ENCODE measurements at places on chromosomes 1 and 21.

- DNase-seq = no peak
Measured at GRCh38 chr1:223842784-223843183, 3.0 kb downstream of the TP53BP2 start.

DNA sequence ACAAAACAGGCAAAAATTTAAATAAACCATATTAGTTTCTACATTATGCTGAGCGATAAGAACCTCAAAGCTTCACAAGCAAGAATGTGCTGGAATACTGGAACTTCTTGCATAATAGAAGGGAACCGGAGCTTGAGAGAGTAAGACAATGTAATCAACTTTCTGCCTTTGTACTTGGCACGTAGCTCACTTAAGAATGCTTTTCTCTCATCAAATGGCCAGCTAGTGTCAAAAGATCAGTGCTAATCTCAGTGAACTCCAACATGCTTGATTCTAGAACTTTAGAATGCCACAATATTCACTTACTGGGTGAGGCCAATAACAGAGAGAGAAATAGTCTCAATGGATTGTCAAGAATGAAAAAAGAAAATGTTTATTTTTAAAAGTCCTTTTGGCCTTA, 486.1 kb upstream of the LRRC7 start:
- no peak for DNase-seq

- no peak for DNase-seq
Measured at GRCh38 chr1:53771648-53772047, 32.7 kb upstream of the GLIS1 start.

- no peak for DNase-seq
Measured at GRCh38 chr1:146035048-146035423, 13.5 kb upstream of the HJV start.

GRCh38 chr1:151002051-151002450, 4.7 kb downstream of the MINDY1 start:
- no peak for DNase-seq

GRCh38 chr21:44892536-44893277, 19.2 kb upstream of the PTTG1IP start:
- peak; percentile 46 for DNase-seq

GRCh38 chr1:34918386-34918976, 11.0 kb downstream of the DLGAP3 start:
- no peak for DNase-seq

GRCh38 chr1:227797144-227797543, 18.3 kb upstream of the PRSS38 start:
- DNase-seq = no peak
